ENCODE measurements at places on chromosomes 12 and 14.

DNA sequence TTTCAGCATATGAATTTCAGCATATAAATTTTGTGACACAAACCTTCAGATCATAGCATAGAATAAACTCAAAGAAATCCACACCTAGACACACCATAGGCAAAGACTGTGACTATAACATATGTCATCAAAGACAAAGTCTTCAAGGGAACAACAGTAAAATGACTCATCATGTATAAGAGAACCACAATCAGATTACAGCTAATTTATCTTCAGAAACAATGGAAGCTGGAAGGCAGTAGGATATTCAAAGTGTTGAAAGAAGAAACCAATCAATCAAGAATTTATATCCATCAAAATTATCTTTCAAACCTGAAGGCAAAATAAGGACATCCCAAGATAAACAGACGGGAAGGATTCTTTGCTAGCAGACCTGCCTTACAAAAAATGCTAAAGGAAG is 29.0 kb downstream of the DLK1 start:
- DNase-seq, result no peak

- no peak for DNase-seq
Observed at GRCh38 chr14:101925152-101925551, 39.2 kb upstream of the DYNC1H1 start.

- DNase-seq, result no peak
Observed at GRCh38 chr12:30514666-30515065, 181.0 kb downstream of the IPO8 start.

DNA sequence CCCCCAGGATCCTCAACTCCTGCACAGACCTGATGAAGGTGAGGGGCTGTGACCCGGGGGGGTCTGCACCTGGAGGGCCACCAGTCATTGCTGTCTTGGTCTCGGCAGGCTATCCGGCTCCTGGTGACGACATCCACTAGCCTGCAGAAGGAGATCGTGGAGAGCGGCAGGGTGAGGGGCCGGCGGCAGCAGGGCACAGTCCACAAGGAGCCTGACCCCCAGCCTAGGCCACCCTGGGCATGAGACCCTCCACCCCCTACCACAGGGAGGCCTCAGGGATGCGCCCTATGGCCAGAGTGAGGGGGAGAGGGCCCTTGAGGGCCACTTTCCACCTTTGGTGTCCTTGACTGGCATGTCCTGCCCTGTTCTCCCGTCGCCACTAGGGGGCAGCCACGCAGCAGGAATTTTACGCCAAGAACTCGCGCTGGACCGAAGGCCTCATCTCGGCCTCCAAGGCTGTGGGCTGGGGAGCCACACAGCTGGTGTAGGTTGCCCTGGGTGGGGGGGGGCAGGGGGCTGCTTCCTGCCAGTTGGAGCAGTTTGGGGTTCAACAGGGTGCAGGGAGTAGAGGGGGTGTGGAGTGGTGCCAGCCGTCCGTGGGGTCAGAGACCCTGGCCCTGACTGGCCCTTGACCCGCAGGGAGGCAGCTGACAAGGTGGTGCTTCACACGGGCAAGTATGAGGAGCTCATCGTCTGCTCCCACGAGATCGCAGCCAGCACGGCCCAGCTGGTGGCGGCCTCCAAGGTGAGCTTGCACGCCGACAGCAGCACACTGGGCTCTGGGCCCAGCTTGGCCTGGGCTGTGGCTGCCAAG is 25.0 kb downstream of the HIP1R start:
- DNase-seq, result peak; percentile 61

- DNase-seq, result no peak
Observed at GRCh38 chr14:70858641-70859040, 48.6 kb upstream of the PCNX1 start.

DNA sequence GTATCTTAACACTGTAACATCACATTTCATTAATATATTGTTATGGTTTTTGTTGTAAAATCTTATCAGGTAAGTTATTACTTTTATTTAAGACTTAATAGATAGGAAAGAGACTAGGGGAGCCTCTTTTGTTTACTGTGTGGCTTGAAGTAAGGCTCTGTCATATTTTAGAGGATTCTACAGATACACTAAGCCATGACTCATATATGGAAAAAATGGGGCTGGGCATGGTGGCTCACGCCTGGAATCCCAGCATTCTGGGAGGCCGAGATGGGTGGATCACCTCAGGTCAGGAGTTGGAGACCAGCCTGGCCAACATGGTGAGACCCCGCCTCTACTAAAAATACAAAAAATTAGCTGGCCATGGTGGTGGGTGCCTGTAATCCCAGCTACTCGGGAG is 23.6 kb upstream of the NPFF start:
- no peak for DNase-seq
